ENCODE measurements at places on chromosomes 4 and X.

- no peak for DNase-seq
These were observed 12.4 kb downstream of the CLCN4 start for GRCh38 chrX:10169175-10169574.

DNA sequence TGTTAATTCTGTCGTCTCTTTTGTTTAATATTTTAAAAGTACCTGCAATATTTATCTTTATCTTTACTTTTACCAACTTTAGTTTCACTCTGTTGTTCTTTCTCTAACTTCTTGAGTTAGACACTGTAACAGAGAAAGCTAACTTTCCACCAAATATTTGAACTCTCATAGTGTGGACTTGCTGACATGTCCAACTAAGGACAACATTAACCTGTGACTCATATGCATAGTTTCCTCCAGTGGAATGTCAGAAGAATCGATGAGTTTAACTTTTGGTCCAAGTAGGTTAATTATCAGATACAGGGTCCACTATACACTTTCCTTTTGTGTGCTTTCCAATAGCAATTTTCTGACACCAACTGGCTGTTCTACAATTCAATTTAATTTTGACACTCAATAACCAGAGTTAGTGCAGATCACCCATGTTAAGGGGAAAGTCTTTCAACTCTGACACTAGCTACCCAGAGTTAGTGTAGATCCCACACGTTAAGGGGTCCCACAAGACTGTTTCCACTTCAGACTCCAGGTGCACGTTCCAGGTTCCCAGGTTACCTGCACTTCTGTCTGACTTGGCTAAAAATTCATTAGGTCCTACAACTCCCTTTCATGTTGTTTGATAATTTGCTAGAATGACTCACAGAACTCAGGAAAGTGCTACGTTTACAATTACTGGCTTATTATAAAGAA is 559.0 kb upstream of the AMOT start:
- DNase-seq, result no peak

DNA sequence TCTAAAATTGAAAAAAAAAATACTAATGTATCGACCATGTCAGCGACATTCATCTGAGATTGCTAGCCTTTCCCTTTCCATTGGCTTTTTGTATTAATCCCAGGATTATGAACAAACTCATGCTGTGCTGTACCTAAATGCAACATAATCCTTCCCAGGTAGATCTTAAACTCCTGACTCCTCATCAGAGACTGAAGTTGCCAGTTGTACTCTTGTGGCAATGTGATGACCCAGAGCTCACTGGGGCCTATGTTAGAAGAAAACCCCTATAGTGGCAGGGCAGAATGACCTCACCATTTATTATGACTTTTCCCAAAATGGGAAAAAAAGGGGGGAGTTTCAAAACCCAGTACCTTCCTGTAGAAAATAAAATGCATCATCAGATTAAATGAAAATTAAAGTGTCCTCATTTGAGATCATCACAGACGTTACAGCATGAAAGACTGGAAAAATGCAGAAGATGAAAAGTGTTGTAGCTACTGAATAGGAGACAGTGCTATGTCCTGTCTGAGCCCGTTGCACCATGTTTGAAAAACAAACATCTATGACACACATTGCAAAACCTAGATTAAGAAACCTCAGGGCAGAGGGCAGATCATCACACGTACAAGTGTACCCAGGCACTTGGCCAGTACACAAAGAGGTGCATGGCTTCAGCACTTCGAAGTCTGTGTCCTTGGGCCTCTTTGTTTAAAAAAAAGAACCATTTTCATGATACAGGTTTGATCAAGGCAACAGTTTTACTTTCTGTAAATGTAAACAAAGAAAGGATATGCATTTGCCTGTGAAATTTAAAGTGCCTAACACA is 6.8 kb upstream of the ACSL4 start:
- no peak for DNase-seq

DNA sequence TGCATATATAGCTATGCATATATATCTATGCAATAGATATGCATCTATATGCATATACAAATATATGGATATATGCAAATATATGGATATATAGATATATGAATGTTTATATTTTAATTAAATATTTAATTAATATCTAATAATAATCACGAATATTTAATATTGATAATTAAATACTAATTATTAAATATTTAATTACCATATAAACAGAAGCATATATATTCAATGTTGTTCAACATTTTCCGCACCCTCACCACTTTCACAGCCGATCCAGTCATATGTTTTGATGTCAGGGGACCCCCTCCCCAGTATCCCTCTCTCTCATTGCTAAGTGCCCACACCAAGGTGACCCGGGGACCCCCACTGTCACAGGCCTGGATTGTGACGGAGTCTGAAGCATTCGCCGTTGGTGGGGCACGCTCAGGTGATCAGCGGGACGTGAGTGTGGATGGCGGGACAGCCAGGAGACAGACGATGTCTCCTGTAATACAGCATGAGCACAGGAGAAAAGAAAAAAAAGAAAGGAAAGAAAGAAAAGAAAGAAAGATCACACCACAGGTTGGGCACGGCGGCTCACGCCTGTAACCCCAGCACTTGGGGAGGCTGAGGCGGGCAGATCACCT is 199.7 kb downstream of the CRLF2 start:
- no peak for DNase-seq

DNA sequence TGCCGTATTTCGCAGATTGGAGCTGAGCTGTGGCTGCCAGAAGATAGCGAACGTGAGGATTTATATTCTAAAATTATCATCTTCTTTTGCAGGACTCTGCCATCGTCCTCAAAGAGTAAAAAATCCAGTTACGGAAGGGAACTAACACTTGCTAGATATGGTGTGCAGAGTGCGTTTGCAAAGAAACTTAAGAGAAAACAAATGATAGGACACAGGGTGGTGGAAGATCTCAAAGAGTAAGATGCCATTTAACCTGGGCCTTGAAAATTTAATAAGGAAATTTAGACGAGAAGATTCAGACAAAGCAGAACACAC is 566 bp downstream of the LARP7 start:
- no peak for DNase-seq
